Posterior vena cava (tissue), 2 donors: ENCODE measurements at places on chromosomes 2 and 18. TPM values are rescaled to one million over a fixed set of nuclear protein-coding genes. Genes with fewer than 3 reads are reported as not detected.

- DNase-seq: no peak
Measured at GRCh38 chr2:16392647-16393499, 272.8 kb downstream of the CYRIA start.

DNA sequence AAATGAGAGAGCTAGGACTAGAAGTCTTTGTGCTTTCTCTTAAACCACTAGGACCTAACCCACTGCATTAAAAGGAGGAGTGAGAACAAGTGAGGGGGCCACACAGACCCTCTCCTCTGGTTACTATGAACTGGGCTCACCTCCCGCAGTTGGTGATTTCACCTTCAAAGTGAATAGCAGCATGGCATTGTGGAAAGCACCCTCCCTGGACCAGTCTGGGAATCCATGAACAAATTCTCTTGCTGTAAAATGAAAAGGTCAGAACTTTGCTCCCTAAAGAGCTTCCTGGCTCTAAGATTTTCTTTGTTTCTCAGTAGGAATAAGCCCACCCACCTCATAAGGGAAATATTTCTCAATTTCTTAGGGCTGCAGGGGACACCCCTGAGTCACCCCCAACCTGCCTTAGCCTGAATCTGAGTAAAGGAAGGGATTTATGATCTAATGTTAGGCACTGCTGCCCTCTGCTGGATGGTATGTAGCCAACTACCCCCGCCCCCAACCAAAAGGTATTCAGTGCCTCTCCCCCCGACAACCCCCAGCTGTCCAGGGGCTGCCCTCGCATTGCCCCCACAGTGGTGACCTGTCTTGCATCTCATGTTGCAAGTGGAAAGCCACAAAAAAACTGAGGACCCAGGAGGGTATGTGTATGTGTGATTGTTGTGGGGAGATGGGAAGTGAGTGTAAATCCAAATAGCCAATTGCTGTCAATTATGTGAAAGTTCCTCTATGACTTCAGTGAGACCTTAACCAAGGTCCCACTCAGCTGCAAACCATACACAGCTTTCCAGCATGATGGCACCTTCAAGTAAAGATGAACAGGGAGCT is 230.9 kb upstream of the SLC14A2 start:
- DNase-seq: no peak

- DNase-seq: no peak
Measured at GRCh38 chr2:97781981-97782380, 68.6 kb downstream of the ZAP70 start.

GRCh38 chr18:73462092-73462491 is 594.3 kb upstream of the NETO1 start:
- no peak for DNase-seq

GRCh38 chr2:43421194-43421593 is 174.6 kb downstream of the THADA start:
- no peak for DNase-seq

The SERPINB7 gene
- total RNA-seq: not detected

- no peak for DNase-seq
Measured at GRCh38 chr2:142725386-142725785, 152.1 kb upstream of the KYNU start.

The ITSN2 gene
- 57.7 TPM for total RNA-seq

GRCh38 chr2:88859461-88859860 is 168.0 kb downstream of the RPIA start:
- DNase-seq: no peak

The CRACDL gene
- 6.8 TPM for total RNA-seq

The DNAJC5G gene
- total RNA-seq: 0.19 TPM

The ANKRD30B gene
- total RNA-seq: not detected
